ENCODE measurements at places on chromosomes 16 and 17. TPM values are rescaled to one million over a fixed set of nuclear protein-coding genes. Genes with fewer than 3 reads are reported as not detected.

DNA sequence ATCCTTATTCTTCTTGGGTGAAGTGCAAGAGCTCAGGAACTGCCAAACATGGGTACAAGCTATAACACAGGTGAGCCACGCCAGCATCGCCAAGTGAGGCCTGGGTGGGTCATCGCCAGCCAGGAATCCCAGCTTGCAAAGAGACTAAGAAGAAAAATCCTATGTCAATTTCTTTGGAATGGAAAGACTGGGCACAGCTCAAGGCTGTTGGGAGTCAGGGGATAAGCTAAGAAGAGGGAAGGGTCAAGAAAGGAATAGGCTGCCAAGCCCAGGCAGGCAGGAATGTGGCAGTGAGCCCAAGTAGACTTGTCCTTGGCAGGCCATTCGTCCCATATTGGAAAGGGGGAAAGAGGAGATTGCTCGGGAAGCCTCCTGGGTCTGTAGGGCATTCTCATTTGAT is 191.4 kb upstream of the CDH5 start:
- peak; percentile 47 for DNase-seq

- no peak for DNase-seq
These were observed 8.8 kb downstream of the SLC9A5 start for GRCh38 chr16:67257486-67258160.

- no peak for DNase-seq
These were observed 25.5 kb downstream of the GP2 start for GRCh38 chr16:20301840-20302239.

- DNase-seq, result no peak
These were observed 32.5 kb upstream of the CRISPLD2 start for GRCh38 chr16:84787263-84787622.

DNA sequence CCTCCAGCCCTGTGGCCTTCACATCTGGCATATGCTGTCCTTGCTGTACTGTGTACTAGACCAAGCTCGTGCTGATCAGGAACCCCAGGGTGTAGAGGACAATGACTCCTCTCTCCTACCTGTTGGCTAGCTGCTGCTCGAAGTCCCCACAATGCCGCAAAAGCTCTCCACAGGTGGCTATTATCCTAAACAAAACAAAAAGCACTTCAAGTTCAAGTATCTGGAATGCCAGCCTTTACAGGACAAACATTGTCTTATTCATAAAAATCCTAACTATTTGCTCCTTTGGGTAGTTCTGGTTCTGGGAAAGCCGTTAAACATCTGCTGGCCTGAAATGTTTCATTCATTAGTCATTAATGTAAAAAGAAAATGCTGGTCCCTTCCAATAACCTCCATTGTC is 42.8 kb downstream of the COG7 start:
- no peak for DNase-seq

GRCh38 chr16:85750146-85750826 is 610 bp downstream of the C16orf74 start:
- DNase-seq, result peak; percentile 45

GRCh38 chr16:84223456-84223855 is 16.4 kb downstream of the KCNG4 start:
- no peak for DNase-seq

PLEKHG4 gene
- 21.0 TPM for total RNA-seq

SECTM1 gene
- 12.6 TPM for total RNA-seq

KRTAP16-1 gene
- not detected for total RNA-seq

SLC5A2 gene
- not detected for total RNA-seq
